Heart right ventricle (tissue), 16 donors: ENCODE measurements at places on chromosomes 16 and 17.

DNA sequence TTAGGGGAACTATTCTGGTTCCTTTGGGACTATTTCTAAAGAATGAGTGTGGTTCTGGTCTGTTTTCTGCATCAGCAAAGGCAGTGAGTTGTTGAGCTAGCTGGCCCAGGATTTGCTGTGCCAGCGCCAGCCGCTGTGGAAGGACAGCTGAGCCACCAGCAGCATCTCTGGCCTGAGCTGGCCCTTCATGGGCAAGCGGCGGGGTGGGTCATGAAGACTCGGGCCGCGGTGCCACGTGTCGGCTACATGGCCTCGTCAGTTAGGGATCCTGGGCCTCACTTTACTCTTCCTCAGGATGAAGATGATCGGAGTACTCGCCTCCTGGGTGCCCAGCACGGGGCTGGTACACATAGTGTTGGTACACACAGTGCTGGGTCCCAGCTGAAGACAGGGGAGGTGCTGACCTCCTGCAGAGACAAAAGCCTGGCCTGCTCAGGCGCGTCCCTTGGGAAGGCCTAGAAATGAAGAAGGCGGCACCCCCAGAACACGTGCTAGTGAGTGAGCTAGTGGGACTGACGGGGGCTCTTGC lies 17.9 kb upstream of the FAAP100 start:
- peaks cover 31% of the 10 kb centered on the region for H3K4me1 ChIP-seq
- DNase-seq, result no peak
- no peaks in the 10 kb centered on the region for H3K27me3 ChIP-seq

DNA sequence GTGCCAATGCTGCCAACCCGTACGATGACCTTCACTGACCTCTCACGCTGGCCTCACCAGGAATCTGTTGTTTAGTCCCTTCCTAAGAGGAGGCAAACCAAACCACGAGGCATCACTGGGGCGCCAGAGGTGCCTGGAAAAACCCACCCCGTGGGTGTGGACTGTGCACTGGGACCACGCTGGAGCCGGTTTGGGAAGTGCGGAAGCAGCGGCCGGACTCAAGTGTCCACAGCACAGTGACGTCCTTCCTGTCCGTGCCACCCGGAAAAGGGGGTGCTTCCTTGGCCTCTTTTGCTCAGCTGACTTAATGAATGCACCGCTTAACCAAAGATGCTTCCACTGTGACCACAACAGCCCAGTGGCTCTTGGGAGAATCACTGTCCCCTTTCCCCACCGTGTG lies 9.0 kb upstream of the KIF19 start:
- H3K4me3 ChIP-seq, result no peak overlapping the region
- DNase-seq, result no peak
- H3K4me1 ChIP-seq, result no peaks in the 10 kb centered on the region
- no peaks in the 10 kb centered on the region for H3K36me3 ChIP-seq

DNA sequence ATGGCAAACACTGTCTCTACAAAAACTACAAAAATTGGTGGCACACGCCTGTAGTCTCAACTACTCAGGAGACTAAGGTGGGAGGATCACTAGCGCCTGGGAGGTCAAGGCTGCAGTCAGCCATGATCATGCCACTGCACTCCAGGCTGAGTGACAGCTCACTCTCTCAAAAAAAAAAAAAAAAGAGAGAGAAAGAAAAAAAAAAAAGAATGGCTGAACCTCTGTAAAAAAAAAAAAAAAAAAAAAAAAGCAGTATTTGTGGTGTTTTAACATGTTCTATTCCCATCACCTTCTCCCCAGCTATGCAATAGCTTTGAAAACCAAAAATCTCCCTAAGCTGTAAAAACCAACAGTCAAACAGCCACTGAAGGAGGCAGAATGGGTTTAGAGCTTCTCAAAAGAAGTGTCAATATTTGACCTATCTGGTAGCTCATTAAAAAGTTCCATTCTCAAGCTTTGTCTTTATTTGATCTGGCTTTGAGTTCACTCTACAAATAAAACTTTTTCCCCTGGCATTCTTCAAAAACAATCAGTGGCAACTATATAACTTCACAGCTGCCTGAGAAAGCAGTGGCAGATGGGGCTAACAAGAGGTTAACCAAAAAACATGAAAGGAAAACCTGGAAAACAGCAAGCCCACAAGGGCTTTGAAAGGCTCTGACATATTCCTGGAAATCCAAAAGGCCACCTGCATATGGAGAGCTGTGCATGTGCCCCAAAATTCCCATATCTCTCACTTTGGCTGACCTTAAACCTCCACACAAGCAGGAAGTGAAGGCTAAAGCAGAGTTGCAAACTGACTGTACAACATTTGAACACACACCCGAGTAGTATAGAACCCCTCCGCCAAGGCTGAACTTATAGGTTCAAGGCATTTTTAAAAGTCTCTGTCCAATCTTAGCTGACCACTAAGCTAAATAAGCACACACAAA lies 36.0 kb downstream of the USP32 start:
- no peaks in the 10 kb centered on the region for H3K4me1 ChIP-seq
- no peak overlapping the region for H3K4me3 ChIP-seq
- H3K27ac ChIP-seq, result no peak overlapping the region

DNA sequence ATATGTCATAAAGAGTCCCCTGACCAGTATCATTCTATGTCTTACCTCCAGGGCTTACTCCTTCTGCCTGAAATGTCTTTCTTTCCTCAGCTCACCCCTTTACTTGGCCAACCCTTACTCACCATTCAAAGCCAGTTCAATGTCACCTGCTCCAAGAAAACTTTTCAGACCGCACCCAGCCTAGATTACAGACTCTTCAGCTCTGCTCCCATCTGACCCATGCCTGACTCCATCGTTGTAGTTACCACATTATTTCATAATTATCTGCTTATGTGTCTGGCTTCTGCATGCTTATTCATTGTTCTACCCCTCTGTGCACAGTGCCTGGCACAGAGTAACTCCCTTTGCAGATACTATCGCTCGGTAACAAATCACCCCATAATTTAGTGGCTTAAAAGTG lies 62.5 kb upstream of the TOB1 start:
- DNase-seq, result no peak
- no peak overlapping the region for H3K4me3 ChIP-seq
- no peaks in the 10 kb centered on the region for H3K36me3 ChIP-seq
- H3K27ac ChIP-seq, result no peak overlapping the region
- H3K27me3 ChIP-seq, result no peaks in the 10 kb centered on the region

DNA sequence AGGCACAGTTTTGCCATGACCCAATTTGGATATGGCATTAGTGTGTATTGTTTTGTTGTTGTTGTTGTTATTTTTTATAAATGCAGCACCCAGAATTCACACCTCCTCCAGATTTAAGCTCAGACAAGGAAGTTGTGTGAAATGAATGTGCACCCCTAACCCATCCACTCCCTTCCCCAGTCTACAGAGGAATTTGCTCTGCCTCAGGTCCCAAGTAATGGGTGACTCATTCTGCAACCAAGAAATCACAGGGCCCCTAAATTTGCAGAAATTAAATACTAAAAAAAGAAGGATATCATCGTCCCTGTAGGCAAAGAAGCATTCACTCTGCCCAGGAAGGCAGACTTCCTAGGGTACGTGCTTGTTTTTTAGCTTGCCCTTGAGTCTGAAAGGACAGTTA lies 62.3 kb downstream of the CLEC16A start:
- peaks cover 9% of the 10 kb centered on the region for H3K4me1 ChIP-seq
- H3K4me3 ChIP-seq, result no peak overlapping the region
- peaks cover 42% of the 10 kb centered on the region for H3K36me3 ChIP-seq
- DNase-seq, result no peak
- H3K27me3 ChIP-seq, result no peaks in the 10 kb centered on the region

DNA sequence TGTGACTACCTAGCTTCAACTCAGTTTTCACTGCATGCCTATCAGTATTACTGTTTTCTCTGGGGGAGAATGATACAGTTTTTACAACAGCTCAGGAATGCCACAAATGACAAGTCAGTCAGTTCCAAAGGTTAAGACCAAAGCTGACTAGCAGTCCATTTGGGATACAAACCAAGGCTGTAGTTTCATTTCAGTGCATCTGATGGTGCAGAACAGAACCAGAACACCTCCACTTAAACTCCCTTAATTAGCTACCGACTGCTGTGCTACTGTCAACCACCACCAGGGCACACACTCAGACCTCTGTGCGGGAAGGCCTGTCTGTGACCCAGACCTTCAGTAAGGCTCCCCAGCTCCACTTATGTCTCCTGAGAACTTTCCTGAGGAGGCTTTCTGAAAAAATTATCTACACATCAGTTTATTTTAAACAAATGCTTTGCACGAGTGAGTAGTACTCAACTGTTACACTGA lies 20.4 kb downstream of the NFE2L1 start:
- H3K36me3 ChIP-seq, result peaks cover 24% of the 10 kb centered on the region
- no peaks in the 10 kb centered on the region for H3K27me3 ChIP-seq
- no peak overlapping the region for H3K4me3 ChIP-seq
- no peak overlapping the region for H3K27ac ChIP-seq
- no peak for DNase-seq
- no peaks in the 10 kb centered on the region for H3K4me1 ChIP-seq

DNA sequence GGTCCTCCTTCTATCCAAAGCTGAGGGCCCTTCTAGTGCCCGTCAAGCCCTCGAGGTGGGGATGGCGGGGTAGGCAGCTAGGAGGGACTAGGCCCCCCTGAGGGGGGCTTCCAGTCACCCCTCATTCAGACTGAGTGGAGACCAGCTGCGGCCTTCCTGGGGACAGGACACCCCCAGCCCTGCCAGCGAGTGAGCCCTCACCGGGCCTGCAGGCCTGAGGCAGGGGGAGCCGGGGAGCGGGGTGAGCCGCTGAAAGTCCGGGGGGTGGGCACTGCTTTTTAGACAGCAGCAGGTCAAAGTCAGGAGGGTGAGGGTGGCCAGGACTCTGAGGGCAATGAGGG lies 8.7 kb upstream of the KREMEN2 start:
- no peak for DNase-seq
- no peaks in the 10 kb centered on the region for H3K36me3 ChIP-seq
- H3K4me3 ChIP-seq, result no peak overlapping the region
- no peak overlapping the region for H3K27ac ChIP-seq
- H3K4me1 ChIP-seq, result no peaks in the 10 kb centered on the region

- H3K27ac ChIP-seq, result no peak overlapping the region
- H3K27me3 ChIP-seq, result no peaks in the 10 kb centered on the region
- no peaks in the 10 kb centered on the region for H3K4me1 ChIP-seq
- no peaks in the 10 kb centered on the region for H3K36me3 ChIP-seq
- H3K4me3 ChIP-seq, result no peak overlapping the region
- DNase-seq, result no peak
Measured at GRCh38 chr16:11245222-11245737, 10.7 kb downstream of the SOCS1 start.

DNA sequence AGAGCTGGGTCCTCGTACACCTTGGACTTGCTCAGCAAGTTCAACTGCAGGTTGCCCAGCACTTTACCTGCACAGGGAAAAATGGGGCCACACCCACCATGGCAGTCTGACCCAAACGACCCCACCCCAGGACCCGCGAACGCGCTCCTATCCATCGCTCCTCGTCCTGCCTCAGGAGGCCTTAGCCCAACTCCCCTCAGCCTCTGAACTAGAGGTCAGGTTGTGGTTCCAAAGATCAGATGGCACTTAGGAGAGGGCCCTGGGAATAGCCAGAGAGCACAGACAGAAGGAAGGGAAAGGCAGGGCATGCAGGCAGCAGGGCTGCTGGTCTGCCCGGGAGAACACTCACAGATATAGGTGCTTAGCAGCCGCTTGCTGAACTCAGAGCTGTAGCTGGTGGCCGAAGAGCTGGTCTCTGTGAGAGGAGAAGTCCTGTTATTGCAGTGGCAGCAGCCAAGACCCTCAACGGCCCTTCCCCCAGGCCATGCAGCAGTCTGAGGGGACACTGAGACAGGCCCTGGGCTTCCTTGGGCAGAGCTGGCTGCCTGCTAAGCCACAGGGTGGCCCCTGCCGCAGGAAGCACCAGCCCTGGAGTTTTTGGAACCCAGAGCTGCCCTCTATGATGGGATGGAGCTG lies 6.9 kb downstream of the ZACN start:
- H3K27me3 ChIP-seq, result no peaks in the 10 kb centered on the region
- DNase-seq, result no peak
- H3K4me3 ChIP-seq, result no peak overlapping the region
- no peak overlapping the region for H3K27ac ChIP-seq
- no peaks in the 10 kb centered on the region for H3K4me1 ChIP-seq

DNA sequence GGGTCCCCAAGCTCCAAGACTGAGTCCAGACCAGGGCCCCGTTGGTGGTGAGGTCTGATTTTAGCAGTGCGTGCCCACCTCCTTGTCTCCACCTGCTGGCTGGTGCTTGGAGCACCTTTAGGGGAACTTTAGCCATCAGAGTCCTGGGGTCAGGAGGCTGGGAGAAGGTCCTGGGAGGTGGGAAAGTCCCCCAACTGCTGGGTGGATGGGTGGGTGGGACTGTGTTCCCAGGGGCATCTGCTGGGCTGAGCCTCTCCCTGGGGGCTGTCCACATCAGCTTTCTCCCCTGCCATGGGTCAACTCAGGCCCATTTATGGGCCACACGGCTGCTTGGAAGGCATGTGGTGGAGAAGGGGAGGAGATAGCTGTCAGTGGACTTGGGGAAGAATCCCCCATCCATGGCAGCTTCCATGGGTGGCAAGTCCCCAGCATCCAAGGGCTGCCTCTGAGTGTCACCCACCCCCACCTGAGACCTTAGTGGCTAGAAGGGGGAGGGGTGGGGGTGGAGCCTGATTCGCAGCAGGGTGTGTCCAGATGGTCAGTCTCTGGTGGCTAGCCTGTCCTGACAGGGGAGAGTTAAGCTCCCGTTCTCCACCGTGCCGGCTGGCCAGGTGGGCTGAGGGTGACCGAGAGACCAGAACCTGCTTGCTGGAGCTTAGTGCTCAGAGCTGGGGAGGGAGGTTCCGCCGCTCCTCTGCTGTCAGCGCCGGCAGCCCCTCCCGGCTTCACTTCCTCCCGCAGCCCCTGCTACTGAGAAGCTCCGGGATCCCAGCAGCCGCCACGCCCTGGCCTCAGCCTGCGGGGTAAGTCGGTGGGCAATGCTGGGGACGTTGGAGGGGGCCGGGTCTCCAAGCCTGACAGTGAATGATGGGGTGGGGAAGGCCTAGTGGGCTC lies at the start of gene TRPV2:
Gene TRPV2 (plus strand): TSS at position 541 of the 894 bp plus-strand sequence. CDS start 2,098 bp downstream, outside the sequence.
- peak within 1 kb of the TSS; percentile 83 for H3K27ac ChIP-seq
- no peak for DNase-seq
- H3K36me3 ChIP-seq, result no peaks in the 10 kb centered on the region
- peaks cover 31% of the 10 kb centered on the region for H3K4me1 ChIP-seq

DNA sequence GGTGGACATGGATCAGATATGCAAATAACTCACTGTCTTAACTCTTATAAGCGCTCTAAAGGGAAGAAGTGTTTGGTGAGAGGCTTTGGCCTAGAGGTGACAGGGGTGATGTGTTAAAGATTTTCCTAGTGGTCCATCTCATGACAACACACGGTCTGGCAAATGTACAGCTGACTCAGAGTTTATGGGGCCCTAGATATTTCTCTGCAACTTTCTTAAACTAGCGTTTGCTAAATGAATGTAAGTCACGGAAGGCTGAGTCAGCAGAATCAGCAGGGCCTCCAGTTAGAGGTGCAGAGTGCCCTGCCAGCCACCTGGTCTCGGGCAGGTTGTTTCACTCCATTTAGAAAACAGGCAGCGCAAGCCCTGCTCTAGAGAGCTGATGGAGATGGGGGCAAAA lies 40.1 kb downstream of the CLEC16A start:
- no peak for DNase-seq
- no peaks in the 10 kb centered on the region for H3K36me3 ChIP-seq
- no peak overlapping the region for H3K4me3 ChIP-seq
- H3K27ac ChIP-seq, result no peak overlapping the region

- DNase-seq, result no peak
- H3K4me3 ChIP-seq, result no peak overlapping the region
- no peaks in the 10 kb centered on the region for H3K36me3 ChIP-seq
- H3K4me1 ChIP-seq, result peaks cover 30% of the 10 kb centered on the region
- H3K27ac ChIP-seq, result no peak overlapping the region
- no peaks in the 10 kb centered on the region for H3K27me3 ChIP-seq
Measured at GRCh38 chr17:29836643-29837042, 93.4 kb downstream of the SSH2 start.

GRCh38 chr16:27407133-27407532 lies 5.2 kb downstream of the IL21R start:
- H3K36me3 ChIP-seq, result no peaks in the 10 kb centered on the region
- H3K27me3 ChIP-seq, result peaks cover 29% of the 10 kb centered on the region
- H3K4me3 ChIP-seq, result no peak overlapping the region
- DNase-seq, result no peak
- peaks cover 63% of the 10 kb centered on the region for H3K4me1 ChIP-seq
